NCI-H1436 treated with DMSO at 0.1 percent for 48 hours (cell line): ENCODE measurements at places on chromosomes 5 and 9.

DNA sequence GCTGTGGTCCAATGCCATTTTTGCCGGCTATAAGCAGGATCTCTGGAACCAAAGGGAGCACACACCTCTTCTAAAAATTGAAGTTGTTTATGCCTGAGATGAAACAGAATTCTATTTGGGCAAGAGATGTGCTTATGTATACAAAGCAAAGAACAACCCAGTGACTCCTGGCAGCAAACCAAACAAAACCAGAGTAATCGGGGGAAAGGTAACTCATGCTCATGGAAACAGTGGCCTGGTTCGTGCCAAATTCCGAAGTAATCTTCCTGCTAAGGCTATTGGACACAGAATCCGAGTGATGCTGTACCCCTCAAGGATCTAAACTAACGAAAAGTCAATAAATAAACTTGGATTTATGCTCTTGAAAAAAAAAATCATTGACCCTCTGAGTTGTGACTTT is 178.7 kb downstream of the CEMIP2 start:
- DNase-seq: no peak

DNA sequence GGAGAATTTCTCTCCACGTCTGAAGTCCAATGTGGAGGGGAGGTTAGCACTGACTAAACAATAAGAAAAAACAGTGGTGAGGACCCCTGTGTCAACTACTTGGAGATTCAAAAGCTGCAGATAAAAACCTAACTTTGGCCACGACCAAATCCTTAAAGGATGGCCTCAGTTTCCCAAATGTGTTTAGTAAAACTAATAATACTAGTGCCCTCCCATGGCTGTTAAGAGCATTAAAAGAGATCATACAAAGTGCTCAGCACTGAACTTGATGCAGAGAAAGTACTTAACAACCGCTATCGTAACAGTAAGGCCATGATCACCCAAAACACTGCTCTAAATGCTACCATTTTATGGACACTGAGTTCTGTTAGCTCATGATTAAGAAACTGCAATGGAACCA is 288.4 kb downstream of the EBF1 start:
- DNase-seq: no peak

DNA sequence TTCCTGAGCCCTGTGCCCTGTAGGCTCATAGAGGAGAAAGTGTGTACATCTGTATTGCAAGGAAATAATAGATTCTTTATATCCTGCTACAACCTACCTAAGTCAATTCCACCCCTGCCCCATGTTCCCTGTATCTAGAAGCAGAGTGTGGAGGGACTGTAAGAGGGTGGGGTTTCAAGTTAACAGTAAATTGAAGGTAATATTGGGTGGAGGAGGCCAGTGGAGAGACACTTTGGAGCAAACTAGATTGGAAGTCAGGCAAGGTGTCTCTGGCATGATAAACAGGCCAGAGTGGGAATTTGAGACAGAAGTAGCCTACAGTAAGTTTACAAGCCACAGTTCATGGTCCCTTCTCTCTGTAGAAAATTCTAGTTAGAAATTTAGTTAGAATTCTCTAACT is 2.3 kb upstream of the HEMGN start:
- no peak for DNase-seq

- DNase-seq: no peak
Measured at GRCh38 chr5:157222506-157223230, 42.0 kb downstream of the ITK start.

GRCh38 chr9:90878562-90878961 is 76.9 kb downstream of the SYK start:
- DNase-seq: no peak

GRCh38 chr5:3592298-3592697 is 3.3 kb upstream of the IRX1 start:
- no peak for DNase-seq

GRCh38 chr9:137685741-137686420 is 67.1 kb downstream of the EHMT1 start:
- no peak for DNase-seq

DNA sequence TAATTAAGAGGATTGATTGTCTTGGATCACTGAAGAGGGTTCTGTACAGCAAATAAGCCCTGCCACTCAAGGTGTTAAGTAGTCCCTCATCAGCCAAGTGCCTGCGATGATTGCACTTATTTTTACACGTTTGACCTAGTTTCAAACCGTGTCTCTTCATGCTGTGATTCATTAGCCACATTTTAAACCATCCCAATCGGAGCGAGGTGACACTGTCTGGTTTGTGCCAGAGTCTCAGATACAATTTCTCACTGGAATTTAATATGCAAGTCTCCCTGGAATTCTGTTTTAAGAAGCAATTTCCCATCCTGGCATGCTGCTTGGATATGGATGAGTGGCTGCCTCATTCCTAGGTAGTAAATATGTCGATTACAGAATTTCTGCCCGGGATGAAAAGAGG is 1.6 kb downstream of the INSYN2B start:
- DNase-seq: no peak

DNA sequence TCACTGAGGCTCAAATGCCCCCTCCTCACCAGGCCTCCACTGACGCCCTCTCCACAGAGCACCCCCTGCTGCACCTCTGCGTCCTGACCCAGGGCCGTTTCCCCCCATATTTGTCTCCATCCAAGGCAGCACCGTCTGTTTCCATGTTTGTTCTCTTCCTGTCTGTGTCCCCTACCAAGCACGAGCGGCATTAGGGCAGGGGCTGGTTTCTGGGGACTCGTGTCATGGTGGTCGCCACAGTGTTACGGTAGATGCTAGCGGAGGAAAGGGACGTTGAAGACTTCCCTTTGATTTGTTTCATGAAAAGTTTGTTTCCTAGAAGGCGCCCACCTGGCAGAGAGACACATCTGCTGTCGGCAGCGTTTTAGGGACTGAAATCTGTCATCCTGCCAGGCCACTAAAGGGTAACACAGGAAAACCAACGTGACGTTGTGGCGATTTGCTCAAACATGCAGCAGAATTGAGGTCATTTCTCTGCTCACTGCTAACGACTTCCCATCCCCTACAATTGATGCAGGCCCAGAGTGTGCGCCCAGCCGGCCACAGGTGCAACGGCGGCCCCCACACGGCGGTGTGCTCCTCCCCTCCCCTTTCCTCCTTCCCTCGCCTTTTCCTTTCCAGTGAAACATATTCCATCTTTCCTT is 79.3 kb upstream of the IRX4 start:
- DNase-seq: no peak

DNA sequence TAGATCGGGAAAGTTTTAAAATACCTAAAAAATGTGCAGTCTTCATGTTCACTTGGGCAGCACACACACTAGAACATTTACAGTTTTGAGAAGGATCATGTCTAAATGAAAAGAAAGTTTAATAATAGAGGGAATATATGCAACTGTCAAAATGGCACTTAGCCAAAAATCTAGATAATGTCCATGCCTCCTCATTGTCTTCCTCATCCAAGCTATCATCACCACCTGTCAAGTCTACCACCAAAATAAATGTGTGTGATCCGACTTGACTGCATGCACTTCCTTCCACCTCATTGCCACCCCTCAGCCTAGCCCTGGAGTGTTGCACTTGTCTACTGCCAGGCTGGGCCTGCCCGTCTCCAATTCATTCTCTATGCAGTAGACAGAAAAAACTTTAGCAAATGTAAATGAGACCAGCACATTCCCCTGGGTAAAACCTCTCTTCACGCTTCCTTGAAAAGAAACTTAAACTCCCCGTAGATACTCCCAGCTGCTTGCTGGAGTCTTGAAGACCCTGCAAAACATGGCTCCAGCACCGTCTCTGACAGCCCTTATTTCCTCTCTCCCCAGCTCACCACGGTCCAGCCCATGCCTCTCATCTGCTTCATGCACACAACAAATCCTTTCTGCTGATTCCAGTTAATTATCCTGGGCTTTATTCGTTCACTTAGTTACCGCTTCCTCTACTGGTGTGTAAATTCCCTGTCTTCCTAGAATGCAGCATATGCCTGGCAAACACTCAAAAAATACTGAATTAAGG is 66.9 kb downstream of the FANCC start:
- no peak for DNase-seq

GRCh38 chr9:101951598-101951997 is 213.2 kb upstream of the GRIN3A start:
- DNase-seq: no peak

DNA sequence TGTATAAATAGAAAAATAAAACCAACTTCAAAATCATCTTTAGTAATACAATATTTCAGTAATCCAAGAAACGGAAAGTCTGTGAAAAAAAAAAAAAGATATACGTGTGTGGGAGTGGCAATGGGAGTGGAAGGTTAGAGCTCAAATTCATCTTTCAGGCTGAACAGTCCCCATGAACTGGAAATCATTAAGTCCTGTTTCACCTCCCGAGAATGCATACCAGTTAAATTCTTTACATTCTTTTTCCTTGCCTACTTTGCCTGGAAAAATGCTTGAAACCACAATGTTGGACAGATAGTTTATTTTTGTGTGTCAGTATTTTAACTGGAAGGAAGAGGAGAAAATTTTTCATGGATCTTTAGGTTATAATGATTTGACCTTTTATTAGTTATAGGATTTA is 166.8 kb downstream of the MUSK start:
- DNase-seq: no peak

DNA sequence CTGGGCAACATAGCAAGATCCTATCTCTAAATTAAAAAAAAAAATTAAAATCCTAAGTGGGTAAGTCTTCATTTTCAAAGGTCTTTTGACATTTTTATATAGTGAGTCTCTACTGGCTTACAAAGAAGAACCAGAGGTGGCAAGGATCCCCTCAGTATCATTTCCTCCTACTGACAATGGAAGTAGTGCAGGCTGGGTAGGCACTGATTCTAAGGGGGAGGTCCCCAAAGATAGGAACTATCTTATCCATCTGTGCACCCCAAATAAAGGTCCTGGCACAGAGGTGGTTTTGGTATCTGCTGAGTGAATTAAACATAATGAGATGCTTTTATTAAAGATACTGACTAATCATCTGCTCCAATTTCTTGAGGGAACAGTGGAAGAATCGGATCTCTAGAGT is 4.2 kb downstream of the FAM193B start:
- no peak for DNase-seq

DNA sequence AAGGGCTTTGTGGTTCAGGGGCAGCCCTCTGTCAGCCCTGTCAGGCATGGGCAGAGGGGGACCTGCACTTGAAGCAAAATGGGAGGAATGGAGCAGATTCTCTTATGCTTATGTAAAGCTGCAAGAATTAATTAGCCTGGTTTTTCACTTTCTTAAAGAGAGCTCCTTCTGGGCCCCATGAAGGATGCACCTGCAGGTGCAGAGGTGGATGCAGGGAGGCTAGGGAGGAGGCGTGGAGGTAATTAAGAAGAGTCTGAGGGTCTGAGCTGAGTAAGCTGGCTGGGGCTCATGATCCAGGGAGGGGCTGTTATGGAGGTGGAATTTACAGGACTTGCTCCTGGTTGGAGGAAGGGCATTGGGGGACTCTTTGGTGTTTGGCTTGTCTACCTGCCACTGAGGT is 22.0 kb downstream of the NSG2 start:
- DNase-seq: no peak

DNA sequence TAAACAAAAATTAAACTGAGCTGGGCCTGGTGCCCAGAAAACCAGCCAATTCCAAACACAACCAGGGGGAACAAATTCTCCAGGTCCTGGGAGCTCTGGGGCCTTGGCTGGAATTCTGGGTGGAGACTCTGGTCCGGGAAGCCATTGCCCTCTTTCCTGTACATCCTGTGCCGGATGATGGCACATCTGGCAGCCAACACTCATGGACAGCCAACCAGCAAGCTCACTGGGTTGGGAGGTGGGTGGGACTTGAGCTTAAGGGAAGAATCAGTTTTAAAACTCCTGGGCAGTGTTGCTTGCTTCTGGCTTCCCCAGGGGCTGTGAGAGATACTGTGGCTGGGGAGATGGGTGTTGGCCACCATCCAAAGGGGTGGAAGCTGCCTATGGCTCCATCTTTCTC is 56.1 kb downstream of the PCDH1 start:
- DNase-seq: no peak

GRCh38 chr9:131960851-131961495 is 118.7 kb downstream of the MED27 start:
- no peak for DNase-seq

DNA sequence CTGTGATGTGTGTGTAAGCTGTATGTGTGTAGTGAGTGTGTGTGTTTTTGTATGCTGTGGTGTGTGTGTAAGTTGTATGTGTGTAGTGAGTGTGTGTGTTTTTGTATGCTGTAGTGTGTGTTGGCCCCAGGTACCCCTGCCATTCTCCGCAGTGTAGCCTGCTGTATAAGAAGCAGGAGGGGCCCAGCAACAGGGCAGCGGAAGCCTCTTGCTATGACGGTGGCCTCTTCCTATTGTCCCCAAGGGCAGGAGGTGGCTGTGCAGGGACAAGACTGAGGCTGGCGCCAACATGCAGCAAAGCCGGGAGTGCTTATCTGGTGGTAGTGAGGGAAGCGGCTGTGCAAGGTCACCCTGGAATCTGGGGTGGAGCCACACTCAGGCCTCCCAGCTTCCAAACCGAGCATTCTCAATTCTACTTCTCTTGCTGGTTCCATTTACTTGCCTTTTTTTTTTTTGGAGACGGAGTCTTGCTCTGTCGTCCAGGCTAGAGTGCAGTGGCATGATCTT is 5.1 kb downstream of the SPAAR start:
- no peak for DNase-seq

GRCh38 chr9:90180381-90180780 is 462.2 kb downstream of the DIRAS2 start:
- no peak for DNase-seq

DNA sequence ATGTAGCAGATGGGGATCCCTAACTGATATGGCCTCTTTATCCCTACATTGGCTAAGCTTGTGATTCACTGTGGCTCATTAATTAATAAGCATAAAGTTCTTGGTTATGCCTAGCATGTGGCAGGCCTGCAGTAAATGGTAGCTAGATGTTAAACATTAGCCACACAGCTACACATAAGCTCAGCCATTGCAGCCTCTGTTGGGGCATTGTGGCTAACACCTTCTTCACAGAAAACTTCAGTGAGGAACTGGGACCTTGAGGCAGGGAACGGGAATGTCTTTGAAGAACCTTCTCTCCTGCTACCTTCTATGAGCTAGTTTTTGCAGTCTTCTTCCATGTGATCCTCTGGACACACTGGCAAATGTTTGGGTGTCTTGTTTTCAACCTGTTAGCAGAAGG is 338.2 kb downstream of the NTRK2 start:
- DNase-seq: no peak

DNA sequence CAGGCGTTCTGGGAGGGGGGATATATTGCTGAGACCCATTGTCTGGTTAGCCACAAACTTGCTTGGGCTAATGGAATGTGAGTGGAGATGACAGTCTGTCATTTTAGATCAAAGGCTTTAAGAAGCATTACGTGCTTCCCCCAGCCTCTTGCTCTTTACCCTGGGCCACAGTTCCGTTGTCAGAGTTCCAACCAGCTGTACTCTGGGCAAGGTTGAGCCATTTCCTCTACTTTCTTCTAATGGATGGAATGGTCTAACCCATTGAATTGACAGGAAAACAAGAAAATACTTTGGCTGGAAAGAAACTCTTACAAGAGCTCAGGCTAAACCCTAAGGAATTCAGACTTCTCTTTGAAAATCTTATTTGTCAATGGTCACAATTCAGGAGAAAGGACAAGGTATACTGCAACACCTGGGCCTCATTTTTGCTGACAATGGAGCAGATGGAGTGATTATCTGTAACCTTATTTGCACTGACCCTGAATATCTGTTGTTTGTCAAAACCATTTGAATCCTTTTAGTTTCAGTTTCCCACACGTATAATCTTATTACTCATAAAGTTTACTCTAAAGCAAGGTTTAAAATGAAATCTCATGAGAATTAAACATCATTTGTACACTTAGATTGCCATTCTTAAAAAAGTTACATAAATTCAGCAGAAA is 231.4 kb downstream of the PDE4D start:
- DNase-seq: no peak

- DNase-seq: no peak
Measured at GRCh38 chr5:54301849-54302248, 8.5 kb downstream of the ARL15 start.
